ENCODE measurements at places on chromosomes 5 and 9. TPM values are rescaled to one million over a fixed set of nuclear protein-coding genes. Genes with fewer than 3 reads are reported as not detected.

DNA sequence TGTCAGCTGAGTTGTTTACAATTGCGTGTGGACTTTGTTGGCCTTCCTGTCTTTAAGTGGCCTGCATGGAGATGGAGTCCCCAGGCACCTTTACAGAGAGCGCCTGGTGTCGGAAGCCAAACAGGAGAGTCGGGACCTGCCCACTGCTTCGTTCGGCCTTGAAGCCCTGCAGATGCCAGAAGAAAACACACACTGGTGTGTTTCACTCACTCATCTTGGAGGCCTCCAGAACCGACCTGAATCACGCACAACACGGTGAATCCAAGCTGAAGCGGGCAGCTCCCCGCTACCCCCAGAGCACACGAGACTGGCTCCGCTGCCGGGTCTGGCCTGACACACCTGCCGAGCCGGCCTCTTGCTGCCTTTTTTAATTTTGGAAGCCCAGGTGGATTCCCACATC is 419.4 kb upstream of the IRX4 start:
- DNase-seq = no peak

GRCh38 chr5:32600054-32600622 is 14.8 kb downstream of the SUB1 start:
- no peak for DNase-seq

GRCh38 chr5:23877847-23878246 is 370.4 kb downstream of the PRDM9 start:
- no peak for DNase-seq

UGT3A1 gene
- total RNA-seq = not detected
